ENCODE measurements at places on chromosomes 2 and 18.
A peak's percentile ranks its signal among the peaks of the same experiment; 100 is the strongest.

DNA sequence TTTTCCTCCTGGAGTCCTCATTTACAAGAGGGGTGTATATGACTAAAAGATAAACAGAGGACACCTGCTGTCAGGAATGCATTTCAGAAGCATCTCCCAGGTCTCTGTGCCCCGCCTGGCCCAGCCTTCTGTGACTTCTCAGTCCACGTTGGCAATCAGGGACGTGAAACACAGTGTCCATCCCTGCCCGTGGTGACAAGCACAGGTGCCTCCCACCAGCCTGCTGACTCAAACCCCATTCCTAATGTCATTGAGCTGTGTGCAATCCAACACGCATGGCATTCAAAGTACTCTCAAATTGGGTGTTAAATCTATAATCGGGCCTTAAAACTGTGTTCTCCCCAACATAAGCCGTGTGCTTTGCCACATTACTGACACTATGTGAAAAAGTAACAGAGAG lies 343.2 kb downstream of the EIPR1 start:
- DNase-seq = no peak

DNA sequence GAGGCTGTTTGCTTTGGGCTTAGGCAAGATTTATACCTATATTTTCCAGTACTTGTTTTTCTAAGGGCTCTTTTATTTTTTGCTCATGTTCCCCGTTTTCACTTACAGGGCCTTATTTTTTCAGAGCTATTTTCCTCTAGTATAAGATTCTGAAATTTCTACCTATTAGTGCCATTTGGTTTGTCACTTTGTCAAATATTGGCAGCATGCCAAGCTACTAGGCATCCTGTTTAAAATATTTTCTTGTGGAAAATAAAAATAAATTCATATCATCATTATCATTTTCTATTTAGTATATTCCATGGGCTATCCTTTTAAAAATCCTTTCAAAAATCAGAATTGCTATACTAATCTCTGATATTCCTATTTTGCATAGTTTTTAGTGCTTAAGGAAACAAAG lies 64.8 kb upstream of the CHST9 start:
- DNase-seq = no peak

DNA sequence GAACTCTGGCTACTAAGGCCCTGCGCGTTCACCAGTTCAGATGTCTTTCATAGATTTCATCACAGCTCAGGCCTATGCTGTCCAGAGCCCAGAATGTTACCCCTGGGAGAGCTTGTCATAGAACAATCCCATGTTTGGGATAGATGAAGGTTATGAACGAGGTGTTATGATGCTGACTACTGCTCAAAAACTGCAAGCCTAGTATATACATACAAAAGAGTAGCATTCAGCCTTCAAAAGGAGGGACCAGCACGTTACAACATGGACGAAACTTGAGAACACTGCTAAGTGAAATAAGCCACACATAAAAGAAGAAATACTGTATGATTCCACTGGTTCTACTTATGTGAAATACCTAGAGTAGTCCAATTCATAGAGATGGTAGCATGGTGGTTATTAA lies 401.9 kb downstream of the NBAS start:
- no peak for DNase-seq

DNA sequence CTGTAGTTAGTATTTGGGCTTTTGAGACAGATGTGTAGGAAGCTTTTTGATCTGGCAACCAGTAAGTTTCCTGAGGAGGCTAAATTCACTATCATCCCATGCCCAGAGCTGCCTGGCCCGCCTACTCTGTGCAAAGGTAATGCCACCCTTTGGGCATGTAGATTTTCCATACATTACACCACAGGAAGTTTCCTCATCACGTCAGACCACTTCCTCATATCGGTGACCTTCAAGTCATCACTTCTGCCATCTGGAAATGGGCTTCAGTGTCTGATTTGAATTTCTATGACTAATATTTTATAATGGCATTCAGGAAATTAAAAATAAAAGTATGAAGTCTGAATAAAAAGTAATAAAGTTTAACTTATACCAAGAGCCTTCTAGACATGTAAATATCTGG lies 825.4 kb downstream of the DCDC2C start:
- no peak for DNase-seq

GRCh38 chr18:35455926-35456763 lies 41.6 kb downstream of the INO80C start:
- no peak for DNase-seq

GRCh38 chr2:178630581-178630980 lies 150.3 kb downstream of the PLEKHA3 start:
- no peak for DNase-seq

DNA sequence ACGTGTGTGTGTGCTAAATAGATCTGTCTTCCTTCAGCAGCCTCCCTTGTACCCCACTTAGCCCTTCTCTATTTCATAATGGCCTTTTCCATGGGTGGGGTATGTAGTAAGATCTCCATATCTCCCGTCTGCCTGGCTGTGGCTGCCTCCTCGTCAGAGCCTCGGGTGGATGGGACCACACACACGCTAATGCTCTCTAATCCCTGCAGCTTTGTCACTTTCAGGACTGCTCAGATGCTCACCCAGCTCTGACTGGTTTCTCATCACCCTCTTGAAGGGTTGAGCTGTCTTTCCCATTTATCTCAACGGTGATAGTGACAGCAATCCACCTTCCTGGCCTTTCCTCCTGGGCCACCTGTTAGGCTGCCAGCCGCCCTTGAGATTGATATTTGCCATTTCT lies 95.3 kb downstream of the DCC start:
- DNase-seq = no peak

GRCh38 chr2:26605999-26606846 lies 34.9 kb downstream of the CIB4 start:
- DNase-seq = no peak

GRCh38 chr2:28475088-28475595 lies 20.7 kb upstream of the PLB1 start:
- DNase-seq = no peak

DNA sequence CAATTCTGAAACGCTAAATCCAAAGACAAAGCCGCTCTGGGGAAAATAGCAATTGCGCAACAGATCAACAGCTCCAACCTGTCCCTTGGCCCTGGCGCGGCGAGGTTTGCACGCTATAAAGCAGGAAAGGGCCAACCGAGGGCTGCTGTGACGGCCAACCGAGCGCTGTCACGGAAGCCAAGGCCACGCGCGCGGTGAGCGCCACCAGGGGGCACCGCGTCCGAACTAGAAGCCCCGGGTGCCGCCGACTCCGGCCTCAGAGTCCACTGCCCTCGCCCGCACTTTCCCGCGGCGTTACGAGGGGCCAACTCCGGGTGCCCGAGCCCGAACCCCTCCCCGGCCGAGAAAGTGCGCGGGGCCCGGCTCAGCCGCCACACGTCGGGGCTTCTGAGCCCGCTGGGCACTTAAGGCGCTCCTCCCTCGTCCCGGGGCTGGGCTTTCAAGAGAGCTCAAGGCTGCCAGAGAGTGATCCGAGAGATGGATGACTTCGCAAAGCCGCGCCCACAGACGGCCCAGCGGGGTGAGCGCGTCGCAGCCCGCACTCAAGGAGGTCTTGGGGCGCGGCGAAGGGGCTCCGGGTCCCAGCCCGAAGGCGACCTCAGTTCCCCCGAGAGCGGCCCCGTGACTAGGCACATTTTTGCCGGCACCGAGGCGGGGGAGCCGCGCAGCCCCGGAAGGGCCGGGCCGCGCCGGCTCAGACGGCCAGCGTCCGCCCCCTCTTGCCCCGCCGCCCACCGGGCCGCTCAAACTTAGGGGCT lies 897 bp downstream of the NFE2L2 start:
- peak; percentile 91 for DNase-seq

- DNase-seq = no peak
These were observed 7.9 kb upstream of the KCNIP3 start for GRCh38 chr2:95289253-95289652.

GRCh38 chr2:40097691-40098385 lies 318.8 kb upstream of the THUMPD2 start:
- DNase-seq = no peak

- DNase-seq = no peak
These were observed 58.8 kb downstream of the ARHGEF33 start for GRCh38 chr2:38948387-38948882.

- DNase-seq = no peak
These were observed 179.7 kb downstream of the ICOS start for GRCh38 chr2:204116159-204116792.

GRCh38 chr18:37453752-37454151 lies 111.8 kb downstream of the CELF4 start:
- DNase-seq = no peak

GRCh38 chr2:3257166-3257565 lies 120.5 kb downstream of the EIPR1 start:
- DNase-seq = no peak

DNA sequence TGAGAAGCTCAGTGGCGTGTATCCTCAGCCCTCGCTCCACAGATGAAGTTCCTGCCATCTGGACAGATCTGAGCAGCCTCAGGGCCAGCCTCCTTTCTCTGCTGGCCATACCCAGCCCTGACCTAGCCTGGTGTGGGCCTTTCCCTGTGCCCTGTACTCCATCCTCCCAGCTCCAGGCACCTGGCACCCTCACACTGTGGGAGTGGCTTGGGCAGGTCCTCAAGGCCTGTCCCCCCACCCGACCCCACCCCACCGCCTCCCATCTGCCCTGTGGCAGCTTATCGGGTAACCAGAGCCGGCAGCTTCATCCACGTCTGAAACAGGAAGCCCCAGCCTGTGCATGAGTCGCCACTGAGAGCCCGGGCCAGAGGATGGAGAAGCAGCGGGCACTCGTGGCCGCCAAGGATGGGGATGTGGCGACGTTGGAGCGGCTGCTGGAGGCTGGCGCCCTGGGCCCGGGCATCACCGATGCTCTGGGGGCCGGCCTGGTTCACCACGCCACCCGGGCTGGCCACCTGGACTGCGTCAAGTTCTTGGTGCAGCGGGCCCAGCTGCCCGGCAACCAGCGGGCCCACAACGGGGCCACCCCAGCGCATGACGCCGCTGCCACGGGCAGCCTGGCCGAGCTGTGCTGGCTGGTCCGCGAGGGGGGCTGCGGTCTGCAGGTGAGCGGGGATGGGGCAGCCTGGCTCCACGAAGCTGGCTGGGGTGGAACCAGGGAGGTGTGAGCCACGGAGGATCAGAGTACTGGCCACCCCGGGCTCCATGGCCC lies at the start of gene ESPNL:
Gene ESPNL, plus strand, starts transcription at position 292 of the 772 bp plus-strand sequence. Its CDS starts 80 bp downstream, at position 372.
- peak; percentile 32 for DNase-seq

GRCh38 chr18:23990474-23991410 lies 23.8 kb upstream of the TTC39C start:
- no peak for DNase-seq

DNA sequence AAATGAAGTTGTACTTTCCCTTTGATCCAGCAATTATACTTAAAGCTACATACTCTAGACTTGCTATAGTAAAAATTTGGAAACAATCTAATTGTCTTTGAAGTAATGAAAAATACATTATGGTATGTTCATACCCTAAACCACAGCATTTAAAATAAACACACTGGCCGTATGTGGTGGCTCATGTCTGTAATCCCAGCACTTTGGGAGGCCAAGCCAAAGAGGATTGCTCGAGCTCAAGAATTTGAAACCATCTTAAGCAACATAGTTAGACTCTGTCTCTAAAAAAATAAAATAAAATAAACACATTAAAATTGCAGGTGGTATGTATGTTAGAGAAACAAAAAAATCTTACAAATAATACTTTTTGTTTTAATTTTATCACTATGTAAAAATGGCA lies 208.1 kb upstream of the KLHL14 start:
- no peak for DNase-seq

DNA sequence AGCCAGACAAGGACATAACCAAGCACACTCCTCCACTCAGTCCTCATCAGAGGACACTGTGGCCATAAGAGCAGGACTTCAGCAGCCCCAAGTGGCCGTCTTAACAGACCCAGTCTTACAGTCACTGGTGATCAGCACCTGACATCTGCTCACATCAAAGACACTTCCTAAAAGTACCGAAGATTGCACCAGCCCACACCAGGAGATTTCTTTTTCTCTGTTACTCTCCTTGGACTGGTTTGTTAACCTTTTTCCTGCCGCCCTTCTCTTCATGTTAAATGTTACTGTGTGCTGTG lies 44.1 kb downstream of the MRPS5 start:
- no peak for DNase-seq

GRCh38 chr18:55462652-55463051 lies 125.3 kb downstream of the TCF4 start:
- no peak for DNase-seq

GRCh38 chr18:11309172-11309571 lies 159.8 kb upstream of the PIEZO2 start:
- no peak for DNase-seq

DNA sequence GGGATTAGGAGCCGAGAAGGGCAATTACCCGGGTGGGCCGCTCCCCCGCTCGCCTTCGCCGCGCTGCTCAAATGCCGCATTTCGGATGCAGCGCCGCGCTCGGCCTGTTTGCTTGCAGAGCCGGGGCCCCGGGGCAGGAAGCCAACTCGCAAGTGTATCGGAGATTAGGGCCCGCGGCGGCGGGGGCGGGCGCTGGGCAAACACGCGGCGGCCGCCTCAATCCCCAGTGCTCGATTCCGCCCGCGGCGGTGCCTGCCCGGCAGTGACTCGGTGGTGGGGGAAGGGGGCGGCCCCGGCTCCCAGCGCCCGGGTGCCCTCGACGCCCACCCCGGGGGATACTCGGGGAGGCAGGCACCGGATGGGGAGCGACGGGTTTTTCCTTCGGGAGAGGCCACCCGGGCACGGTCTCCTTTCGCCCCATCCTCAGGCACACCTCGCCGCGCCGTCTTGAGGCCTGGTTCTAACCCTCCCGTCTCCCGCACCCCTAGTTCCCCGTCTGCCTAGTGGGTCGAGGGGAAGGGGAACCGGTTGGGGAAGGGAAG lies 26.6 kb upstream of the NOTO start:
- peak; percentile 64 for DNase-seq

- no peak for DNase-seq
These were observed 213.7 kb downstream of the AGAP1 start for GRCh38 chr2:235707411-235708096.

DNA sequence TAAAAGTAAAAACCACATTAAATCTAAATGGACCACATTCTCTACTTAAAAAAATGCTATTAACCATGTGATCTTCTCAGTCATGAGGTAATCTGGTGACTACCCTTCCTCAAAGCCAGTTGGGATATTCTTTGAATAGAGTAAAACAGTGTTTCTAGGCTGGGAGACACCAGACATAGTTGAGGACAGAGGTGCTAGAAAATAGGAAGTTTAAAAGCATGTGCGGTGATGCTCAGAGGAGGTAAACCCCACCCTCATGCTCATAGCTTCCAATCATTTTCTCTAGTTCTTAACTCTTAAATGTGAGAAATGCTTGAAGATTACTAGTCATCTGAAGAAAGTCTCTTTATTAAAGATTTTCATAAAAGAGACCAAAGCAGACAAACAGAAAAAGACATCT lies 30.7 kb upstream of the ELAC1 start:
- DNase-seq = no peak

Data from CD4-positive, alpha-beta T cell (primary cell).